ENCODE measurements at places on chromosomes 12 and 14.

GRCh38 chr12:12891080-12891880 is at the start of gene GPRC5A:
Gene GPRC5A (plus strand): TSS chr12:12891562. CDS start chr12:12908250, 16,688 bp downstream.
- DNase-seq: peak; percentile 52

GRCh38 chr12:64674367-64674922 is 64.2 kb downstream of the RASSF3 start:
- DNase-seq: no peak

DNA sequence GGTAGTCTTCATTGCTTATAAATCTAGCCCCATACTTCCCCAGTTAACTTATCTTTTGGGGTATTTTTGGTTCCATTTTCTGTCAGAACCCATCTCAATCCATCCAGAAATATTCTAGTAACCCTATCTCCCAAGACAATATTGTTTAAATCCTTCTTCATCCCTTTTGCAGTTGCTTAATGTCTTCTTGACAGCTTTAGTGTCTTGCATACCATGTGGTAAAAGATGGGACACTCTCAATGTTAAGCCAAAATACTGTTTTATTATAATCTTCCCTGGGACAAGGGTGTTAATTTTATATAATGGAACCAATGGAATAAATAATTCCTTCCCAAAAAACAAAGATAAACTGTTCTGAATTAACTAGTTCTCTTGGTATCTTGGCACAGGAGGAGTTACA is 450.2 kb downstream of the CCER1 start:
- DNase-seq: no peak

- no peak for DNase-seq
Observed at GRCh38 chr12:32566663-32567295, 112.3 kb upstream of the DNM1L start.

DNA sequence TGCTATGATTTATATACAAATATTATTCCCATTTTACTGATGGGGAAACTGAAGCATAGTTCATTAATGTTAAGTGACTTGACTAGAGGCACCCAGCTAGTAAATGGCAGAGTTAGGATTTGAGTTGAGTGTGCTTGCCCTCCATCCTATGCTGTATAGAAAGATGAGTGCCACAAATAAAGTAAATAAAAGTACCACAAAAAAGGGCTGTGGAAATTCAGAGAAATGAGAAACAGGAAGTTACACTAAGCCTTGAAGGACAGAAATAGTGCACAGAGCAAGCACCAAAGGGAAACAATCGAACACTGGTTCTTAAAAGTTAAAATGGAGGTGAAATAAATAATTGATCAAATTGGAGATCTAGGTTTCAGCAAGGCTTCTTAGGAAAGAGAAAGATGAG is 9.2 kb upstream of the ABCD2 start:
- DNase-seq: no peak

GRCh38 chr12:106978035-106978800 is 8.7 kb downstream of the MTERF2 start:
- DNase-seq: peak; percentile 34

- no peak for DNase-seq
Observed at GRCh38 chr14:95597784-95598211, 62.9 kb downstream of the GLRX5 start.

DNA sequence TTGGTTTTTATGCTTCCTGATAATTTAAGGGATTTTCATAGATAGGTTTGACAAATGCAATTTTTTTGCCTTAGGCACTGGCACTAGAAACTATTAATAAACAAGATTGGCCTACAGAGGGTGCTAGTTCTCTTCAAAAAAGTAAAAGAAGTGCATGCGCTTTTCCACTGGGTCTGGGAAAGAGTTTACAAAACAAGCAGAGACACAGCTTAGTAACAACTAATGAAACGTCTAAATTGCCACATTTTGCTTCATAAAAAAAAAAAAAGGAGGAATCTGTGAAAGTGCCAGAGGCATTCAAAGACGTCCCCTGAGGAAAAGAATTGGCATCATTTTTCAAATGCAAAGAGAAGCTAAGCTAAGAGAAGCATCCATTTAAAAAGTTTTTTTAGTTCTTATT is 58.3 kb upstream of the EEA1 start:
- DNase-seq: peak; percentile 52

DNA sequence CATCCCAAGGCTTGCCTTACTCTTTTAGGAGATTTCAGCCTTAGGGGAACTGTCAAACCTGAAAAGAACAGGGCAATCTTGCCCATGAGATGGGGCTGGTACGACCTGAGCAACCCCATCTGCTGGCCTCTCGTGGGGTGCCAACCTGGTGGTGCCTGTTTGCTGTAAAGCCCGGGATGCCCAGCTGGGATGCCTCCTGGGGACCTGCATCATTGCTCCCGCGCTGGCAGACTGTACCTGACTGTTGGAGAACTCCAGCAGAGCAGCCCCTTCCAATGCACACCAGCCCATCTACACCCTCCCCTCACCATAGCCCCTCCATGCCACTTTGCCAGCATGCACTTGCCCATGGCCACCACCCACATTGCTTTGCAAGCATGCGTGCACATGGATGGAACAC is 335.7 kb downstream of the RPS29 start:
- DNase-seq: no peak

GRCh38 chr12:116604951-116605641 is 45.9 kb downstream of the MAP1LC3B2 start:
- DNase-seq: peak; percentile 90

DNA sequence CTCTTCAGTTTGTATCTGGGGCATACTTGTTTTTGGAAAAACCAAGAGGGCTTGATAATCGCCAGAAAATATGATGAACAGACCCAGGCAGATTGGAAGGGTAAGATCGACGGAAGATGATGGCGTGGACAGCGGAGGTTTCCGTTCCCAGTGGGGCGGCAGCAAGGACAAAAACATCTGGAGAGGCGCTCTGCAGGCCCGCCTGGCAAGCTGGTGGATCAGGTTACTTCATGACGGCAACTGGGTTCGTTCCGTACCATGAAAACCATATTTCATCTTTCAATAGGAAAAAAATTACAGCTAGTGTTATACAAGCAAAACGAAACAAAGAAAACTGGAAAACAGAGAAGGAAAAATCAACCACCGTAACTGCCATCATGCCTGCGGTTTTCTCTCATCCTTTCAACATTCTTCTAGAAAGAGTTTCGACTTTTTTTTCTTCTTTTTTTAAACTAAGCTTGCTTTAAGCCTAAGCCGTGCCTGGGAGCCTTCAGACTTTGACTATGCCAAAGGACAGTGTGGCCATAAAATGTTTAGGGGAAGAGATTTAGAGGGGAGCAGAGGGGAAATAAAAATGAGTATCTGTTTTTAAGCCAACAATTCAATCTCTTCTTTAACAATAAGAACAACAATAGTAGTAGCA is 210.5 kb downstream of the FOXN3 start:
- DNase-seq: no peak

- DNase-seq: no peak
Observed at GRCh38 chr14:36028218-36028617, 148.3 kb downstream of the PTCSC3 start.

DNA sequence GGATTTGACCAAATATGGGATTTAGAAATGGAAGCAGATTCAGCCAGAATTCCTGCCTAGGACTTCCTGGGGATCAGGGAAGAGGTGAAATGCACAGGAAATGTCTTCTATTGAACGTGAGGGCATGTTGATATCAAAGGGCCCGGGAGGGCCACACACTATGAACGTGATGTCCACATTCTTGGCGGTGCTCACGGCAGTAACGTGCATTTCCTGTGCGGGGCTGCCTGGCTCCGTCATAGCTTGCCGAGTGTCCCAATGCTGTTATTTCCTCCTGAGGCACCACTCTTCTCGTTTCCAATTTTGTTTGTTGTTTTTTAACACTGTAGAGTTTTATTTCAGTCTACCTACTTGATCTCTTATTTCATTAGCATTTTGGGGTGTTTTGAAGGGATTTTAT is 67.3 kb downstream of the ZNF664 start:
- DNase-seq: no peak

GRCh38 chr14:81990312-81990761 is 456.7 kb upstream of the SEL1L start:
- DNase-seq: peak; percentile 61

DNA sequence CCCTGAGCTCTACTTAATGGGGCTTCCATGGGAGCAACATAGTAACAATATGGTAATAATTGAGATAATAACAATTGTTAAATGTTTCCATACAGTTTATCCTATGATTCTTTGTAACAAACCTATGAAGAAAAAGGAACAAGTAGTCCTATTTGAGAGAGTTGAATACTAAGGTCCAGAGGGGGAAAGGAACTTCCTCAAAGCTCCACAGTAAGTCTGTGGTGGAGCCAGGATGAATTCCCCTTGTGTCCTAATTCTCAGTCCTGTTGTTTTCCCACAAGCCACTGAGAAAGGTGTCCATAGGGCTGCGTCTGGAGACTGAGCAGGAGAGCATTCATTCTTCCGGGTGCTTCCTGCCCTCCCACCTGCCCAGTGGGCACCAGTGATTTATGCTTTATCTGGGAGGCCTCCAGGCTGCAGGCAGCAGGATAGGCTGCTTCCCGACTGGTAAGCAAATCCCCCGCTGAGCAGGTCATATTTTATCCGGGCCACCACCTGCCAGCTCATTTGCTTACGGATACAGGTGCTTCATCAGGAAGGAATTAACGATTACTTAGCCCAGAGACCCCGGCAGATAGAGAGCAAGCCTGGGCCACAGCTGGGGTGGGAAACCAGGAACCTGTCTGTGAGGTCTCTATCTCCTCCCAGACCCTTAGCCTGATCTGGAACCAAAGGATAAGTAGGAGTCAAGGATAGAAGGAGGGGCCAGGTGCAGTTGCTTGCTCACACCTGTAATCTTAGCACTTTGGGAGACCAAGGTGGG is 33.9 kb upstream of the FAM222A start:
- DNase-seq: no peak

DNA sequence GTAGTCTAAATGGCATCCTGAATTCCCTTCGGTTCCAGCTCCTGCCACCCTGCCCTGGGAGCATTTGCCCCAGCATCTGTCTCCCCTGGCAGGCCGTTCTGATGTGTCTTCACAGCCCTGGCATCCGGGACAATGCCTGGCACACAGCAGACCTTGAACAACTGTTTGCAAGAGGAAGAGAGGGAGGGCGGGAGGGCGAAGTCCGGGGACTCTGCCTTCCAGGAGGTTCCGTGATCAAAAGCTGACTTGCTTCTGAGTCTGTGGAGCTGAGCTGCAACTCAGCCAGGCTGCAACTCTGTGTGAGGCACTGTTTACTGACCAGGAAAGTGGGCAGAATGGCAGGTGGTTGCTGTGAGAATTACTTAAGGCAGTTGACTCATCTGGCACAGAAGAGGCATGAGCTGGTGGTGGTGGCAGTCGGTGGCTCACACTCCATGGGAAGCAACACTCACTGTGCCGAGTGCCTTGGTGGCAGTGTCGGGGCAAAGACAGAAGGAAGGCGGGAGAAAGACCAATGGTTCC is 61.1 kb upstream of the DLK1 start:
- no peak for DNase-seq

GRCh38 chr12:108525681-108526080 is 10.6 kb downstream of the FICD start:
- no peak for DNase-seq

GRCh38 chr12:72642706-72643105 is 370.5 kb downstream of the TRHDE start:
- DNase-seq: no peak

DNA sequence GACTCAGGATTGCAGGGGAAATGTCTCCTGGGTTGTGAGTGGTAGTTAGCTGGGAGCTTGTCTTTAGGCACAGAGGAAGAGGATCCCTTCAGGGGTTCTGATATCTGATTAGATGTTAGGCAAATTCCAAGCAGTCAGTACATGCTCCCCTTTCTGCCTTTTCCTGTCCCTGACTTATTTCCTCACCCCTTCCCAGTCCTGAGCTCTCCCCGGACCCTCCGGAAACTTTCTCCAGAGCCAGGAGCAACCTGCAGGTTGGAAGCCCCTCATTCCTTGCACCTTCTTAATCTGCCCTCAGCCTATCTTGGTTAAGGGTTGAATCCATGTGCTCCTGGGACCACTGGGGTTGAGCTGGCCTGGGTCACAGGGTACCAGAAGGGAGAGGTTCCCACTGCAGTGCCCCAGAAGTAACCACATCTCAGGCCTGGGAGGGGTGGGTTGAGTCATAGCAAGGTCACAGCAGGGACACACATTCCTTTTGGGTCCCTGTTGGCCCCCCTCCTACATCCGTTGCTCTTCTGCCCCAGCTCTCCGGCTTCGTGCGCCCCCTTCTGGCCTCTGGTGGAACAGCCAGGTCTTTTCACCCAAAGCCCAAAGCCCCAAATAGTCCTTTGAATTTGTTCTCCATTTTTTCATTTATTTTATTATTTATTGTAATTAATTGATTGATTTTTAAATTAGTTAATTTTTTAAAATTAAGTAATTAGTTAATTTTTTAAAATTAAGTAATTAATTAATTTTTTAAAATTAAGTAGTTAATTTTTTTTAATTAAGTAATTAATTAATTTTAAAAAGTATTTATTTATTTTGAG is 1.8 kb downstream of the IGFBP6 start:
- DNase-seq: peak; percentile 74

- DNase-seq: no peak
Observed at GRCh38 chr12:56103066-56103711, 1.2 kb upstream of the PA2G4 start.

GRCh38 chr14:83163016-83163415 is 1629.4 kb upstream of the SEL1L start:
- no peak for DNase-seq

- peak; percentile 20 for DNase-seq
Observed at GRCh38 chr12:95203487-95204030, 13.7 kb downstream of the FGD6 start.

DNA sequence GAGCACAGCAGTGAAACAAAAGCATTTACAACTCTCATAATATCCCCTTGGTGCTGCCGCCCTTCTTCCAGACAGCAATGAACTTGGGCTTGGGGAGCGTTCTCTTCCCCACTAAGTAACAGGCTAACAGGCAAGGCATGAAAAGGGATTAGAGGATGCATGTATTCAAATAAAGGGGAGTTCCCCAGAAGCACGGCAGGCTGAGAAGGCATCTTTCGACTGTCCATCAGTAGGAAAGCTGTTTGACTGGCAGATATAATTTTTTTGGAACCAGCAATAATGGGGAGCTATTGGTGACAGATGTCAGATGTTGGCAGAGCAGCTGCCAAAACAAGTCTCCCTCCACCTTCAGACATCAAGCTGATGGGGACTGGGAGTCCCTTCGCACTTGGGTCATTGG is 9.2 kb upstream of the TIGAR start:
- DNase-seq: no peak

- DNase-seq: no peak
Observed at GRCh38 chr12:30952015-30952414, 25.5 kb downstream of the TSPAN11 start.

- DNase-seq: peak; percentile 71
Observed at GRCh38 chr12:19462406-19462805, 23.1 kb downstream of the AEBP2 start.

- no peak for DNase-seq
Observed at GRCh38 chr14:37122919-37123639, 49.3 kb downstream of the SLC25A21 start.

DNA sequence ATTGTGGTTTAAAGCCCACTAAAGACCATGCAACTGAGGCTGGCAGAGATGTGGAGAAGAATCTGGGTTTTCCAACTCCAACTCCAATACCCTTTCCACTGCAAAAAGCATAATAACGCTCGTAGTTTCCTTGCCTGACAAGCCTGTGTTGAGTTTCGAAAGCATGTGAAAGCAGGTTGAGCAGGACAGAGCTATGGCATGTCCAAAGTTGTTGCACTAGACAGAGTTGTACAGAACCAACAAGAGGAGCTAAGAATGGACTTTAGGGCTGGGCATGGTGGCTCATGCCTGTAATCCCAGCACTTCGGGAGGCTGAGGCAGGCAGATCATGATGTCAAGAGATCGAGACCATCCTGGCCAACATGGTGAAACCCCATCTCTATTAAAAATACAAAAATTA is 572.0 kb upstream of the TBX3 start:
- no peak for DNase-seq

GRCh38 chr12:27769142-27769673 is 10.8 kb upstream of the KLHL42 start:
- DNase-seq: no peak

- no peak for DNase-seq
Observed at GRCh38 chr12:68743356-68743755, 2.6 kb upstream of the SLC35E3 start.
